Adrenal gland (tissue), 19 donors: ENCODE measurements at places on chromosomes 5 and 9. TPM values are rescaled to one million over a fixed set of nuclear protein-coding genes. Genes with fewer than 3 reads are reported as not detected.

The SLC25A2 gene
- total RNA-seq, result 1.5 TPM

GRCh38 chr5:162272417-162272816 lies 204.8 kb downstream of the GABRG2 start:
- H3K4me1 ChIP-seq, result no peaks in the 10 kb centered on the region
- no peaks in the 10 kb centered on the region for H3K27me3 ChIP-seq
- no peak overlapping the region for H3K4me3 ChIP-seq
- no peak overlapping the region for H3K27ac ChIP-seq
- no peak for DNase-seq
- no peaks in the 10 kb centered on the region for H3K36me3 ChIP-seq

- no peak overlapping the region for H3K27ac ChIP-seq
- H3K27me3 ChIP-seq, result no peaks in the 10 kb centered on the region
- H3K4me3 ChIP-seq, result no peak overlapping the region
- no peaks in the 10 kb centered on the region for H3K4me1 ChIP-seq
Observed at GRCh38 chr9:114223564-114224246, 68.4 kb downstream of the COL27A1 start.

- H3K27ac ChIP-seq, result no peak overlapping the region
- no peak overlapping the region for H3K4me3 ChIP-seq
- H3K36me3 ChIP-seq, result peaks cover 9% of the 10 kb centered on the region
- peak; percentile 13 for DNase-seq
Observed at GRCh38 chr5:138760448-138761110, 7.4 kb downstream of the CTNNA1 start.

The HMCN2 gene
- total RNA-seq, result 0.42 TPM

The DNAJC25 gene
- 27.0 TPM for total RNA-seq

DNA sequence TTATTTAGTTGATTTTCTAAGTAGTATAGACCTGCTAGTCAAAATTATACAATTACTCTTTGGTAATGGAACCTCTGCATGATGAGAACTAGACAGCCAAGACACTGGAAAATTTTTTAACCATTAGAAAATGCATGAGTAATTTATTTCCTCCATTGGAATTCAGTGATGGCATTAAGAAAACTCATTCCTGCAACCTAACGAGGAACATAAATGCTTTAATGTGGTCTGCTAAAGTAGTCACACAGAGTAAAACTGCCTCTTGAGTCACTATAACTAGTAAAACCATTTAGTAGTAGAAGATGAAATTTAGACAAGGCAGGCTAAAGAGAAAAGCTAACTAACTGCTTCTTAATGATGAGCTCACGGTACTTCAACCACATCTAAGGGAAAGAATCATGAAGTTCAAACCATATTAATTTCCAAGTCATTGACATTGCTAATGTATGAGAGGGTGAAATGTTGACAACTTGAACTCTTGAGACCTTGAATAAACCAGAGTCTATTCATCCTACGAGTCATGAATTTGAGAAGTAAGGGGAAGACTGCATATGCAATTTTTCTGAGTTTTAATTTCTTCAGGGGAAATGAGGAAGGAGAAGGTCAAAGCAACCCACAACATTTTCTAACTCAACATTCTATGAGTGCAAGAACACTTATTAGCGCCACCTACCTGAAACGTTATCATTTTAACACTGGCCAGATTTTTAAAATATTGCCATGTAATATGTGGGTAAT lies 74.4 kb downstream of the GLIS3 start:
- no peaks in the 10 kb centered on the region for H3K4me1 ChIP-seq
- no peaks in the 10 kb centered on the region for H3K36me3 ChIP-seq
- H3K4me3 ChIP-seq, result no peak overlapping the region
- DNase-seq, result no peak
- H3K27ac ChIP-seq, result no peak overlapping the region

The HRH2 gene
- 3.3 TPM for total RNA-seq

GRCh38 chr5:67827541-67827940 lies 388.0 kb upstream of the PIK3R1 start:
- H3K27me3 ChIP-seq, result no peaks in the 10 kb centered on the region
- H3K4me1 ChIP-seq, result no peaks in the 10 kb centered on the region
- H3K4me3 ChIP-seq, result no peak overlapping the region

GRCh38 chr5:1503241-1504068 lies 20.3 kb downstream of the LPCAT1 start:
- peak overlapping the region; percentile 24 for H3K27ac ChIP-seq
- no peak overlapping the region for H3K4me3 ChIP-seq
- no peaks in the 10 kb centered on the region for H3K36me3 ChIP-seq
- peaks cover 4% of the 10 kb centered on the region for H3K4me1 ChIP-seq
- peak; percentile 63 for DNase-seq
- H3K27me3 ChIP-seq, result no peaks in the 10 kb centered on the region

DNA sequence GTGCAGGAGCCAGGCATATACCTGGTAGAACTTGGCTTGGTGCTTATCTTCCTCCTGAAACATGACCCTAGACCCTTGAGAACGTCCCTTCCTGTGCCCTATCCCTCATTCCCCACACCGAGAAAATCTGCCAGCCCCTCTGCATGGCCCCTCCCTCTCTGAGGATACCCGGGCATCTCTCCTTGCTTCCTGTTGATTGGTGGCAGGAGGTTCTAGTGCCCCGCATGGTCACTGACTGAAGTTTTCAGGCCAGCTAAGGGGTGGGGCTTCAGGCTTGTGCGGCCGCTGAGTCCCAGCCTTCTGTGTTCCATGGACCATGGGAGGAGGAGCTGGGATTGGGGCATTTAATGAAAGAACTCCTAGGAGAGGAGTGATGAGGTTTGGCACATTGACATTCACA lies 22.8 kb downstream of the IGIP start:
- no peak overlapping the region for H3K27ac ChIP-seq
- DNase-seq, result no peak
- H3K27me3 ChIP-seq, result no peaks in the 10 kb centered on the region
- H3K4me3 ChIP-seq, result no peak overlapping the region
- no peaks in the 10 kb centered on the region for H3K36me3 ChIP-seq

The PCDHGA10 gene
- 9.7 TPM for total RNA-seq

The ADAMTSL2 gene
- 106 TPM for total RNA-seq

- no peak overlapping the region for H3K27ac ChIP-seq
- no peak overlapping the region for H3K4me3 ChIP-seq
- H3K36me3 ChIP-seq, result no peaks in the 10 kb centered on the region
- no peaks in the 10 kb centered on the region for H3K4me1 ChIP-seq
- no peaks in the 10 kb centered on the region for H3K27me3 ChIP-seq
Observed at GRCh38 chr5:102700916-102701315, 54.2 kb upstream of the PAM start.

GRCh38 chr5:154826-155225 lies 36.5 kb upstream of the LRRC14B start:
- H3K4me3 ChIP-seq, result no peak overlapping the region
- H3K27me3 ChIP-seq, result no peaks in the 10 kb centered on the region
- no peak overlapping the region for H3K27ac ChIP-seq
- no peak for DNase-seq
- no peaks in the 10 kb centered on the region for H3K36me3 ChIP-seq
